GM12892 (cell line): ENCODE measurements at places on chromosomes 2 and 18.

- no peak for DNase-seq
Measured at GRCh38 chr2:4336864-4337263, 633.5 kb downstream of the DCDC2C start.

DNA sequence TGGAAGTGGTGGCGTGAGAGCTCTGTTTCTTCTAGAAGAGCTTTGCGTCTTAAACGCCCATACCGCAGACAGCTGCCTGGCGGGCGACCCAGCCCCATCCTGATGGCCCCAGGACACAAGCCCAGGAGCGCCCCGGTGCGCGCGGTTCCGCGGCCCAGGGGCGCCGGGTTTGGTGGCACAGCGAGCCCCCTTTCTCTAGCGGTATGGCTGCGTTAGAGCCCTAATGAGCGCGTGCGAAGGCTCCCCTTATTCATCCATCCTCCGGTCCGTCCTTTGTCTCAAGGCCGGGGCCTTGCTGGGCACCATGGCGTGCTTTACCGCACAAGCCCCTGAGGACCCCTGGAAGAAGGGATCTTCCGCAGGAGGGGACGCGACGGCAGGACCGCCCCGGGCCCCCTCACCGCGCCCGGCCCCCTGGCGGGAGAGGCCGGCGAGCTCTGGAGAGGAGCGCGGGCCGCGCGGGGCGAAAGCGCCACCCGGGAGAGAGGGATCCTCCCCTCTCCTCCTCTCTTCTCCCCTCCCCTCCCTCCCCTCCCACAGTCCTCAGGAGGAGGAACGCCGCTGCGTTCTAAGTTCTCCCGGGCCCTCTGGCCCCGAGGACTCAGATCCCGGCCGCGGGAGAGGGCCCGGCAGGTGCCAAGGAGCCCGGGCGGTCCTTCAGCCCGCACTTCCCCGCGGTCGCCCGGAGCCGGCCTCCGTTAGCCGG lies 626 bp upstream of the SLC1A4 start:
- peak; percentile 52 for DNase-seq

DNA sequence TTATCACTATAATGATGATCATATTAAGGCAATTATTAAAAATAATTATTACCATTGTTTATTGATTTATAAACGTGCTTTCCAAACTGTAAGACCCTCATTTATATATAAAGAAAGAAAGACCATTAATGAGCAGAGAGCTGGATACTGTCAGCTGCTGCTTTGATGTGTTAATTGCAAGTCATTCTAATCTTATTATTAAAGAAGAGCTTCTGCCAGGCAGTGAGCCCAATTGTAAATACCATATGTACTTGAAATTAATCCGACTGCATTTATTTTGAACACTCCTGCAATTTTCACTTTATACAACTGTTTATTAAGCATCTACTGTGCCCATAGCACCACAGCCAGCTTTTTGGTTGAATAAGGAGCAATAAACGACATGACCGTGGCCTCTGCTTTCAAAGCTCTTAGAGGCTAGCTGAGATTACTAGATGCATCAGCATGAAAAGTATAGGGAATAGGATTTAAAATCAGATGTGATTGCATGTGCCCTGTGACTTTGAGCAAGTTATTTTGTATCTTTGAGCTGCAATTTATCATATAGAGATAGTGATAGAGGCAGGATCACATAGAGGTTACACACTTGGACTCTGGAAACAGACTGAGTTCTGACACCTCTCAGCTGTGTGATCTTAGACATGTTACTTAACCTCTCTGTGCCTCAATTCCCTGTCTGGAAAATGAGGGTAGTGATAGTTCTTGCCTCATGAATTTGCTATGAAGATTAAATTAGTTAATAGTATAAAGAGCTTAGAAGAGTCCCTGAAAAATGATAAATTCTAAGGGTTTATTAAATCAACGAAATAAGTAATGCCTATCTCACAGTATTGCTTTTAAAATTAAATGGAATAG lies 83.4 kb downstream of the MYCN start:
- DNase-seq: no peak

DNA sequence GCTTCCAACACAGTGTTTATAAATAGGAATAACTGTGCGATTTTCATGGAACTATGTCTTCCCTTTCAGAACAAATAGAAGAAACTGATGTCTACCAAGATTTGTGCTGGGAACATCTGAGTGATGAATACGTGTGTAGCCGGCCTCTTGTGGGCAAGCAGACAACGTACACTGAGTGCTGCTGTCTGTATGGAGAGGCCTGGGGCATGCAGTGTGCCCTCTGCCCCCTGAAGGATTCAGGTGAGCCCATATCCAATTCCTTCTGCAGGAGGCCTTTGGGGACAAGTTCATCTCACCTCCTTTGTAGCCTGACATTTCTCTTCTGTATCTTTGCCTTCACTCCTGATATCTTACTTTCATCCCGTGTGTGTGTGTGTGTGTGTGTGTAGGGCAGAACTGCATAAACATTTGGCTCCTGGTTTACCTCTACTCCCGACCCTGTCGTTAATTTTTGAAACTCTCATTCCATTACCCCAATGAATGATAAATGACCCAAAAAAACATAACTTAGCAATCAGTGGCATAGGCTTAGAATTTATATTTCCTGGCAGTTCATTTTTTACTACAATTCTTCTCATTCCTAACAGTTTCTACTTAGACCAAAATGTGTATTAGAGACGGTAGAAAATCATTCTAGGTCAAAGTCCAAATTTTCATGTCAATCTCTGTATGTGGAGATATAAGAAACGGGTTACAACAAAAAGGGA lies 111.0 kb upstream of the RASGRP3 start:
- no peak for DNase-seq

- DNase-seq: no peak
Measured at GRCh38 chr2:74618410-74619083, 29.6 kb downstream of the M1AP start.

DNA sequence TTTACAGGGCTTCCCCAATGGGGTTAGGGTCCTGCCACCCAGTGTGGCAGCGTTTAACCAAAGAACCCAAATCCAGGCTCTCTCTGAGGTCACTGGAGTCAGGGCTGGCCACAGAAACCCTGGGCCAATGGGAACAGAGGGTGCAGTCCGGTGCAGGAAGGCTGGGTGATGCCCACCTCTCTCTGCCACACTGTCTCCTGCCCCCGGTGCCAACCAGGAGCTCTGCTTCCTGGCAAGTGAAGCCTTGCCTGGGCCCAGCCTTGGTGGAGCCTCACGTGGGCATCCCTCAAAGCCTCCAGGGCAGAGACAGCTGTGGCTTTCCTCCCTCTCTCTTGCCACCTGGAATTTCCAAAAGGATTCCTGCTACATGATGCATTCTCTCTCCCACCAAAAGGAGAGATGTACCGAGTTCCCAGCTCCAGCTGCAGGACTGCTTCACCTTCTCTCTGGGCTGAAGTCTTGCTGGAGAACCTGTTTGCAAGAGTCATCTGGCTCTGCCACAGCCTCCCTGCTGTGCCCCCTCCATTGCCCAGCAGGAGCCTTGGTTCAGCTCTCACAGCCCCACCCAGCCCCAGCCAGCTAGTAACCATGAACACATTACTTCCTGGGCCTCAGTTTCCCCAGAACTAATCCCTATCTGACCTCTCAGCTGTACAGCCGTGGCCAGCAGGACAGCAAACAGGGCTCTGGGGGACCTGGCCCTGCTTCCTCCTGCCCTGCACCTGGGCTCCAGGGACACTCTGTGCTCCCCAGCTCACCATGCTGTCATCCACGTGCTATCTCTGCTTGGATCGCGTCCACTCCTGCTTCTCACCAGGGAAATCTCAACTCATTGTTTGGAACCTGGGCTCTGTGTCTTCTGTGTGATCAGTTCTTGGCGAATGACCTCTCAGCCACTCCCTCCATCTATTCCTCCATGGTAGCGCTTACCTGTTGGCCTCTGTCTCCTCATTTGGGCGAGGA lies 43.4 kb downstream of the KCNF1 start:
- no peak for DNase-seq

- DNase-seq: peak; percentile 24
Measured at GRCh38 chr2:17877811-17878280, 621 bp upstream of the KCNS3 start.

- DNase-seq: no peak
Measured at GRCh38 chr2:30732376-30732775, 74.9 kb downstream of the CAPN13 start.

DNA sequence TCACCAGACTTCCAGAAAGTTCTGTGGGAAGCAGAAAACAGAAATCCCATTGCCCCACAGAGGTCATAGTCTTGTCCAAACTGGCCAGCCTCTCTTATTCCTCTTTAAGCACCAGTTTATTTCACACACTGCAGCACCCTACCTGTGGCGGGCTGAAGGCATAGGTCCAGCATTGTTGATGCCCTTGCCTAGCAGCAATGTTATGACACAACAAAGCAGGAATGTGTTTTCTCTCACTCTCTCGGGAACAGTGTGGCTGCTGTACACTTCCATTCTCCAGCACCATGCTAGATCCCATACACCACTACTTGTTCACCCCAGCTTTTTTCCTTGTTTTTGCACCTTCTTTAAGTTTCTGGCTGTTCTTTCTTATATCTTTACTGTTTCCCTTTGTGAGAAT lies 181.6 kb downstream of the DNAH6 start:
- DNase-seq: no peak

- DNase-seq: no peak
Measured at GRCh38 chr2:33358878-33359277, 117.6 kb upstream of the RASGRP3 start.

DNA sequence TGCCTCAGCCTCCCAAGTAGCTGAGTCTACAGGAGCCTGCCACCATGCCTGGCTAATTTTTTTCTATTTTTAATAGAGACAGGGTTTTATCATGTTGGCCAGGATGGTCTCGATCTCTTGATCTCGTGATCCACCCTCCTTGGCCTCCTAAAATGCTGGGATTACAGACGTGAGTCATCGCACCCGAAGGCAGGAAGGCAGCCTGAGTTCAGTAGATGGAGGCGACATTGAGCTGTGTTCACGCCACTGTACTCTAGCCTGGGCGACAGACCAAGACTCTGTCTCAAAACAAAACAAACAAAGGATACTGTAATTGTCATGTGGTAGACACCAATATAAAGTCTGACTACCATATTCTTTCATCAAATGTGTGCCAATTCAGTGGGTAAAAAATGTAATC lies 500.9 kb upstream of the DSEL start:
- DNase-seq: no peak

- no peak for DNase-seq
Measured at GRCh38 chr2:84556190-84556589, 39.9 kb downstream of the DNAH6 start.

DNA sequence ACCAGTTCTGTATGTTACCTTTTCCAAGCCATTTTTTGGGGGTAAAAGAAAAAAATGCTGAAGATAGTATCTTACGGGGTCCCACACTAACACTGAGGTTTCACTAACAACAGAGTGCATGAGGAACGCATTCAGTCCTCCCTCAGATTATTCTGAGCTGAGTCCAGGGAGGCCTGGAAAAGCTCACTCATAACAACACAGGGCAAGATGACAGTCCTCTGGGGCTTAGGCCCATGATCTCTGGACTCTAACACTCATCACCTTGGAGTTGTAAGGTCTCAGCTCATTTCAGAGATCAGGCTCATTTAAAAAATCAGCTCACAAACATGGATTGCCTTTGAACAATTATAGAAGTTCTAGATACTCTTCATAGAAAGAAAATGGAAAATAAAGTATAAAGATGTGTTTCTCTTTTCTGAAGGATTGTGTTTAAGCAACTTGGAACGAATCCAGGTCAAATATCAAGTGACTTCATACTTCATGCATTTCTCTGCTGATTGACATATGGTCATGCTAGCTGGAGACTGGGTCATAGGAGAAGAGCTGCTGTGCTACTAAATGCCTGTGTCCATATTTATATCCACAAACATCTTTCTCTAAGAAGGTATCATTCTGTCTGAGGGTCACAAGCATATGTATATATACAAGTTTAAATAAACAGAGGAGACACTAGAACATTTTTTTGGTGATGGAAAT lies 265.8 kb downstream of the ALK start:
- no peak for DNase-seq
